ENCODE measurements at places on chromosomes 2 and 18.

- DNase-seq, result no peak
Observed at GRCh38 chr2:228066126-228066798, 115.2 kb downstream of the SPHKAP start.

DNA sequence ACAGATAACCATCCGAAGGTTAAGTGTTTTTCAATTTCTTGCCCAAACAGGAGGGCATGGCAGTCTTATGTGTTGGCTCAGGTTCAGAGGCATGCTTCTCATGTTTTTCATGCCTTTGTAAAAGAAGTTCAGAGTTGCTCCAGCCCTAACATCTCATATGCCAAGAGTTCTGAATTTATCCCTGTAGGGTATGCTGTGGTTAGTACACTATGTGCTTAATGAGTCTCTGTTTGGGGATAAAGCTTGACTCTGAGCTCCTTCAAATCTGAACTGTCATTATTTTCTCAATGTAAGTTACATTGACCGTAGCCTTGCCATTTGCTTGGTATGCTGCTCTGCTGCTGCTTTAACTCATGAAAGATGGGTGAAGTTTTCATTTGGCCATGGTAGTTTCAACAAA, 67.9 kb upstream of the PNPT1 start:
- DNase-seq, result no peak

DNA sequence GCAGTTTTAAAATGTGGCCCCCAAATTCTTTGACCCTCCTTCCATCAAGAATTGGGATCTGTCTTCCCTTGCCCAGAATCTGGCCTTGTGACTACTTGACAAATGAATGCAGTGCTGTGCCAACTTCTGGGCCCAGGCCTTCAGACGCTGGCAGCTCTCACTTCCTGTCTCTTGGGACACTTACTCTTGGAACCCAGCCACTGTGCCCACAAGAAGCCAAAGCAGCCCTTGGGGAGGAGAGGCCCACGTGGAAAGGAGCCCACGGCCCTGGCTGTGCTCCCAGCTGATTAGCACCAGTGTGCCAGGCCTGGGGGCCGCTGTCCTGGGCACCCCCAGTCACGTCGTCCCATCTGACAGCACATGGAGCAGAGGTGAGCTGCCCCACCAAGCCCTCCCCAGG, 56.6 kb downstream of the RPL37A start:
- DNase-seq, result no peak

DNA sequence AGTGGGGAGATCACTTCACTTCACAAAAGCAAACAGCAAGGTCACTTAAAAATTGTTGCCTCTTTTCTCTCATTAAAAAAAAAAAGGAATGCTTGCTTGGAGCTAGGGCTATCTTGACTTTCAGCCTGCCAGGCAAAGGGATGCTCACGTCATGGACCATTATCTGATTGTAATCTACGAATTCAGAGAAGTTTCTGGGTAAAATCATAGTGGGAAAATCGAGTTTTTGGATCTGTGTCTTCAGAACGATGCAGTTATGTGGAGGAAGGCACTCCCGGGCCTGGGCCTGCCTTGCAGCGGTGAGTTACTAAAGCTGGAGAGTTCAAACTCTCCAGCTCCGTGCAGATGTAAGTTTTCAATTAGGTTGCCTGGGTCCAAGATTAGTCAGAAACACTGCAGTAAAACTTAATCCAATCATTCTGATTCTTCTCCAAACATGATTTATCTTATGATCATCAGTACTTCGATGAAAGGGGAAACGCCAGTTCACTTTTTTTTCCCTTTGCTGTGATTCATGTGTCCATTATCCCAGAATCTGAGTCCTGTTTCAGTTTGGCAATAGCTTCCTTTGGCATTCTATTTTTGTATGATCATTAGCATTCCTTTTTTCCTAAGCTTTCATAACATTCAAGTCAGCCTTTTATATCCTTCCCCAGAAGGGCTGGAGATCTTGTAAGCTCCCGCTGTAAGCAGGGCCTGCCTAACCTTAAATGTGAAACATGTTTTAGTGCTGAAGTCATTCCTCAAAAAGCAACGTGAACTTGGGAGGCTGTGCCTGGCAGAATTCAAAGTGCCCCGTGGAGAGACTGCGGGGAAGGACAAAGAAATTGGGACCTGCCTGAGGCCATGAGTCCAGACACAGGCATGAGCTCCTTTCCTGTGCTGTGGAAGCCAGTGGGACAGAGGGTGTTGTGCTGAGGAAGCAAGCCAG, 119.3 kb upstream of the TWIST2 start:
- DNase-seq, result no peak

- no peak for DNase-seq
Observed at GRCh38 chr2:68103030-68103708, 40.4 kb upstream of the C1D start.

- no peak for DNase-seq
Observed at GRCh38 chr18:79479116-79479760, 83.5 kb downstream of the NFATC1 start.

- no peak for DNase-seq
Observed at GRCh38 chr2:85705680-85706039, 11.5 kb downstream of the GNLY start.

DNA sequence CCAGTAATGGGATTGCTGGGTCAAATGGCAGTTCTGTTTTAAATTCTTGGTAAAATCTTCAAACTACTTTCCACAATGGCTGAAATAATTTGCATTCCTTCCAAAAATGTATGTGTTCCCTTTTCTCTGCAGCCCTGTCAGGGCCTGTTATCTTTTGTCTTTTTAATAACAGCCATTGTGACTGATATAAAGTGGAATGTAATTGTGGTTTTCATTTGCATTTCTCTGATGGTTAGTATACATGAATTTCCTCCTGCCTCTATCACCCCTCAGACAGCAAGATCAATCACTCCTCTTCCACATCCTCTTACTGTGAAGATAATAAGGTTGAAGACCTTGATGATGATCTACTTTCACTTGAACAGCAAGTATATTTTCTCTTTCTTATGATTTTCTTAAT, 304.8 kb upstream of the FSIP2 start:
- no peak for DNase-seq

DNA sequence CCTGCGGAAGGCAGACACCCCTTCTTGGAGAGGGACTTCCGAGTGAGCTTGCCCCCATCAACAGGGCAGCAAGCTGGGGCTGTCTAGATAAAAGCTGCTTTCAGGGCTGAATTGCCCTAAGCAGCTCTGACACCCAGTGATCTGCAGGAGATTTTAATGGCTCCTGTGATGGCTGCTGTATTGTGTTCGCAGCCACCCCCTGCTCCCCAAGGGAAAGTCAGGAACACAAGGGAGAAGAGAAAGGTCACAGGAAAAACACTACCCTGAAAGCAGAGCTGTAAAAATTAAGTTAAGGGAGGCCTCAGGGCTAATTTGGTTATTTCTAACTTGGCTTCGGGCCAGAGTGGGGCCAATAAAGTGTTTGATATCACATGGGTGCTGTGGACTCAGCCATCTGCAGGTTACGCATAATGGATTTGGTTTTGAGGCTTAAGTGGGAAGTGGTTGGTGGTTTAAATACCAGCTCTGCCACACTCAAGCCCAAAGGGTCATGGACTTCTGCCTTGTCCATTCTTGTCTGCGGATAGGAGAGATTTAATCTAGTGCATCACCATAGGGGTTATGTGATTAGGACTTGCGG, 147.6 kb downstream of the CLIP4 start:
- DNase-seq, result no peak

DNA sequence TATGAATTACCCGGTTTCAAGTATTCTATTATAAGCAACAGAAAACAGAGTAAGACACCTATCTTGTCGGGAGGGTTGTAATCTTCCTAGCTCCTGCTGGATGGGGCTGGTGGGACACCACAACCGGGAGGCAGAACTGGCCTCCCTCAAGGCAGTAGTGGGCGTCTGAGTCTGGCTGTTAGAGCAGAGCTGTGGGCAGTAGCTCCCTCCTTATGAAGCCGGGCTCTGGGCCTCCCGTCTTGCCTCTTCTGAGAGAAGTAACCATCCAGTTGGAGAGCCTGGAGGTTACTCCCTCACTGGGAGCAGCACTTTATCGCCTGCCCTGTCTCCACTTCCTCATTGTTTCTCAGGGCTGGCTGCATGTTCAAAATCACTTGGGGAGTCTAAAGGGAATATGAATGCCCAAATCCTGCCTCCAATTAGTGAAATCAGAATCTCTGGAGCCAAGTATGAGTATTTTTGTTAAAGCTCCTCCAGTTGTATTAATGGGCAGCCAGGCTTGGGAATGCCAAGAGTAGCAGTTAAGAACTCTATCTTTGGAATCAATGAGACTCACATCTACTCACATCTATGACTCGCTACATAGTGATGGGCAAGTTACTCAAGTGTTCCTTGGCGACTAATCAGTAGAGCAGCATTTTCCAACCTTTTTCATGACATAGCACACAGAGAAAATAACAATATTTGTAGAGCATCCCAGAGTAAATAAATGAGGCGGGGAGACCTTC, 27.3 kb upstream of the NRP2 start:
- DNase-seq, result no peak

- no peak for DNase-seq
Observed at GRCh38 chr2:239467281-239467955, 66.6 kb upstream of the HDAC4 start.

- no peak for DNase-seq
Observed at GRCh38 chr2:75564713-75565359, 4.1 kb upstream of the EVA1A start.
